ENCODE measurements at places on chromosomes 5 and 9. TPM values are rescaled to one million over a fixed set of nuclear protein-coding genes. Genes with fewer than 3 reads are reported as not detected.

Gene TRIM14
- total RNA-seq = 10.9 TPM

Gene ADAMTSL2
- total RNA-seq = not detected

Gene SYK
- not detected for total RNA-seq

Gene FAT2
- 21.9 TPM for total RNA-seq

Gene ACOT12
- not detected for total RNA-seq

Gene HBEGF
- total RNA-seq = 3.3 TPM

Gene DNM1
- total RNA-seq = 119 TPM

Gene RANBP6
- total RNA-seq = 21.1 TPM

Gene PCDHA10
- total RNA-seq = 0.32 TPM

Gene C7
- not detected for total RNA-seq

Gene GPRIN1
- total RNA-seq = 3.9 TPM

Gene SCGB3A2
- total RNA-seq = not detected

Gene MLANA
- 0.32 TPM for total RNA-seq

Gene GOLGA2
- total RNA-seq = 159 TPM

Gene SH2D3C
- total RNA-seq = 0.36 TPM

Gene FGF18
- total RNA-seq = 0.12 TPM

Gene ABO
- total RNA-seq = not detected

Gene FBP1
- not detected for total RNA-seq

Gene RASGRF2
- total RNA-seq = 1.6 TPM

Gene PRDM9
- not detected for total RNA-seq

Gene COL23A1
- total RNA-seq = 14.7 TPM

Gene TMEM215
- total RNA-seq = not detected

Gene CDH9
- not detected for total RNA-seq

Gene IL5
- total RNA-seq = not detected

Gene PHF24
- under 0.01 TPM for total RNA-seq

Gene LCN10
- not detected for total RNA-seq

Gene DMRT3
- not detected for total RNA-seq

Gene DMRTA1
- total RNA-seq = 0.49 TPM

Gene PCDHB3
- 1.2 TPM for total RNA-seq

Gene OLFM1
- 0.85 TPM for total RNA-seq

Gene LRRC19
- not detected for total RNA-seq

Gene SLC9A3
- 1.2 TPM for total RNA-seq

Gene KCNV2
- not detected for total RNA-seq

Gene TOR2A
- 3.8 TPM for total RNA-seq

Gene SLC23A1
- not detected for total RNA-seq

Gene IPPK
- total RNA-seq = 10.7 TPM

Gene BHMT2
- 12.4 TPM for total RNA-seq

Gene PCA3
- not detected for total RNA-seq

Gene EGFLAM
- 2.3 TPM for total RNA-seq

Gene SLC4A9
- not detected for total RNA-seq

Gene IFNA21
- total RNA-seq = not detected

Gene ADGRV1
- 0.24 TPM for total RNA-seq

Gene TPPP
- under 0.01 TPM for total RNA-seq

Gene SPATA6L
- 0.65 TPM for total RNA-seq

Gene MRPS30
- 70.7 TPM for total RNA-seq

Gene CBY3
- not detected for total RNA-seq

Gene PRLR
- 3.2 TPM for total RNA-seq

Gene PRRT1B
- total RNA-seq = not detected

Gene FOXI1
- total RNA-seq = not detected

Gene SHISAL2B
- not detected for total RNA-seq

Gene SLU7
- 44.8 TPM for total RNA-seq

Gene ASPN
- 49.8 TPM for total RNA-seq

Gene AOPEP
- 279 TPM for total RNA-seq

Gene IL9
- total RNA-seq = not detected

Gene PAEP
- total RNA-seq = not detected

All from hair follicle dermal papilla cell (primary cell).